Stimulated activated CD8-positive, alpha-beta memory T cell treated with anti-CD3 and anti-CD28 coated beads, Interleukin-7, amount 100 ng/mL, for 48 hours (primary cell): ENCODE measurements at places on chromosomes 4 and X.

DNA sequence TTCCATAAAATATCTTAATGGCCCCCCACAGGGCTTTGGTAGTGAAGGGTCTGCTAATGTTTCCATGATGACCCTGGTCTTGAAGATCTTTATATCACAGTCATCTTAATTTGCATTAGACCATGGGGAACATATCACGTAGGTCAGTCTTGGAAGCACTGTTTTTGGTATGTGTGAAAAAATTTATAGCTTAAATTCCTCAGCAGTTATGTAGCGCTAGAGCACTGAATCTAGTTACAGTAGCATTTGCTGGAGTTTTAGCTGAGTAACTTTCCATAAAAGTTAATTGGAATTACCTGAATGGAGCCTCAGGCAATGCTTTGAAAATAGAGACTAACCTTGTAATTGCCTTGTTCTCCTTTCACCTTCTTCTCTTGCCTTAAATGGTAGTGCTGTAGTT lies 648.8 kb downstream of the IQCM start:
- DNase-seq = no peak

DNA sequence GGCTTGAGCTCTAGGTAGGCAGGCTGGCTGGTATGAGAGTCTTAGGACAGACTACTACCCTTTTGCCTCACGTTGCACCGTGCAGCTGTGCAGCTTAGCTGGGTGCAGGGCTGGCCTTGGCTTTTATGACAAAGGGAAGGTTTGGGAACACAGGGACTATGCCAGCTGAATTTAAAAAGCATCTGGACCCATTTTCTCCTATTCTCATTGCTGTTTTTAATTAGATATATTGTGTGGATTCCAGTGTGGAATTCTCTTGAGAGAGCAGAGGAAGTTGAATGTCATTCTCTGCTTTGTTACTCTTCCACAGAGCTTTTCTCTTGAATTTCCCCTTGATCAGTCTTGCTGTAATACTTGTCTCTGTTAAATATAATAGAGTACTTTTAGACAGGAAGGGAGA lies 192.7 kb downstream of the ZNF330 start:
- DNase-seq = no peak

DNA sequence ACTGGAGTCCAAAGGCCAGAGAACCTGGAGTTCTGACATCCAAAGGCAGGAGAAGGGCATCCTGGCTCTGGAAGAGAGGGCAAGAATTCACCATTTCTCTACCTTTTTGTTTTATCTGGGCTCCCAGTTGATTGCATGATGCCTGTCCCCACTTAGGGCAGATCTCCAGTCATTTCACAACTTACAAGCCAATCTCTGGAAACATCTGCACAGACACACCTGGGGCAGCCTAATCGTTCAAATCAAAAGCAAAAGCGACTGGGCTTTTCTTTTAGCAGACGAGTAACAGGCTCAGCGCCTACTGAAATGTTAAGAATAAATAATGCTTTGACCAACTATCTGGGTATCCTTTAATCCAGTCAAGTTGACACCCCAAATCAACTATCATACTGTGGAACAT lies 136.0 kb upstream of the NPY2R start:
- no peak for DNase-seq

DNA sequence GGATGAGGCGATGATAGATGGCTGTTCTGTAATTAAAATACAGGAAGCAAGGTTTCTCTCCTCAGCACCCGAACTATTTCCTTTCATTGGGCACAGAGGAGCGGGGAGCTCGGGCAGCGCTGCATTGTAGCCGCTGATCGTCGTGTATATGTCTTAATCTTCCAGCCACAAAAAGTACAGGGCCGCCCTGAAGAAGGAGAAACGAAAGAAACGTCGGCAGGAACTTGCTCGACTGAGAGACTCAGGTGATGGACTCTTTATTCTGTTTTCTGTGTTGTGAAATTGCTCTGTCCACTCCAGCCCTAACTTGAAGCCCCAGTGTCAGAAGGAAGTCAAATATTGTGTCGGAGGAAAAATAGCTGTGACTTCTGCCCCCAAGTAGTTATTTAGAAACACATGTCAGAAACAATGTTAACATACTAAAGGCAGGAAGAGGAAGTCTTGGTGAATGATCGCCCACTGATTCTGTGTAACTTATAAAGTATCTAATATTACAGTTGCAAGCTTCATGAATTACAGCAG lies 546 bp downstream of the ZRSR2 start:
- no peak for DNase-seq

DNA sequence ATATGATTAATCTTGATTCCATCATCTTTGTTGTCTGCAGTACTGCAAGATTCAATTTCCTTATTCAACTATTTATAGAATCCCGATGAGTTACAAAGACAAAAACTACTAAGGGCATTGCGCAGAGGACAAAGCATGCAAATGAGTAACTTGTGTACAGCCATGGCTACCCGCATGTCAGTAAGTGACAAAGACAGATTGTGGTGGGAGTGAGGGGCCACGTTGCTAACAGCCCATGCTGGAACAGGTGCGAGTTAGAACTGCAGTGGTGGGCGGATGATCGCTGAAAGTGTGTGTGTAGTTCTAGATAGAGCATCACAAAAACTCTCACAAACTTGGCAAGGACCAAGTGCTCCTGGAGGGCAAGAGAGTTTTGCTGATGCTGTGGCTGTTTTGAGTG lies 49.5 kb downstream of the ACOX3 start:
- no peak for DNase-seq

GRCh38 chr4:132818091-132818490 lies 331.0 kb upstream of the PCDH10 start:
- DNase-seq = no peak

DNA sequence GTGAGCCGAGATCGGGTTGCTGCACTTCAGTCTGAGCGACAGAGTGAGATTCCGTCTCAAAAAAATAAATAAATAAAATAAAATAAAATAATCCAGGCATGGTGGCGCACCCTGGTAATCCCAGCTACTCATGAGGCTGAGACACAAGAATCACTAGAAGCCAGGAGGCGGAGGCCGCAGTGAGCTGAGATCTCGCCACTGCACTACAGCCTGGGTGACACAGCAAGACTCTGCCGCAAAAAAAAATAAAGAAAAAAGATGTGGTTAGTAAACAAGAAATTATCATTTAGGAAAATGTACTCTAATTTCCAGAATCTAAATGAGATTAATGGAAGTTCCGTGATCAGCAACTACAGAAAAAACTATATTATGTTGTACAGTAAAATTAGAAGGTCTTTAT lies 14.5 kb upstream of the LRBA start:
- no peak for DNase-seq

GRCh38 chr4:185554365-185555126 lies 19.2 kb upstream of the PDLIM3 start:
- DNase-seq = no peak

DNA sequence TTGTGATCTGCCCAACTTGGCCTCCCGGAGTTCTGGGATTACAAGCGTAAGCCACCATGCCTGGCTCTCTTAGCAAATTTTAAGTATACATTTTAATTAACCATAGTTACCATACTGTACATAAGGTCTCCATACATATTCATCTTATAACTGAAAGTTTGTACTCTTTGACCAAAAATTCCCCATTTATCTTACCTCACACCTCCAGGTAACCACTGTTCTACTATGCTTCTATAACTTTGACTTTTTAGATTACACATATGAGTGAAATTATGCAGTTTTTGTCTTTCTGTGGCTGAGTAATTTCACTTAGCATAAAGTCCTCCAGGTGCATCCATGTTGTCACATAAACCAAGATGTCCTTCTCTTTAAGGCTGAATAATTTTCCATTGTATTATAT lies 17.4 kb downstream of the C4orf51 start:
- DNase-seq = no peak

- no peak for DNase-seq
Observed at GRCh38 chr4:72974694-72975487, 94.6 kb downstream of the COX18 start.

DNA sequence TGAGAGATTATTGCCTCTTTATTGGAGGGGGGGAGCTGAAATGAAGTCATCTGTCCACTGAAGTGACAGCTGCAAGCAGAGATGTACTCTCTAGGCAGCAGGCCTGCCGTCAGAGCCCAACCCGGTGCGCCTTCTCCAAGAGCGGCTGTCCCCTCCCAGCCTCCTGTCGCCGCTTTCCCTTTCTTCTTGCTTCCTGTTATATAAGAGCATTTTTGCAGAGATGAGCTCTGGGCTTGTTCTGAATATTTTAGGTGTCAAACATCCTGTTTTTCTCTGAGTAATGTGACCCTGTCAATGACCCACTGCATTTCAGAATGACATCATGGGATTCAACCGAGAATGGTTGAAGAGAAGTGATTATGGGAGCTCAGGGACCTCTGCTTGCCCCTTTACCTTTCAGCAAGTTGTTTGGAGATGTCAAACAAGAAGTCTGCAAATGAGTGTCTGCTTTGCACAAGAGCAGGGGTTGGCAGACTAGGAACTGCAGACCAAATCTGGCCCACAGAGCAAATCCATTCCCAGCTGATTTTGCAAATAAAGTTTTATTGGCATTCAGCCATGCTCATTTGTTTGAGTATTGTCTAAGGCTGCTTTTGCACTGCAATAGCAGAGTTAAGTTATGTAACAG lies 79.9 kb downstream of the SLC9A6 start:
- DNase-seq = no peak

DNA sequence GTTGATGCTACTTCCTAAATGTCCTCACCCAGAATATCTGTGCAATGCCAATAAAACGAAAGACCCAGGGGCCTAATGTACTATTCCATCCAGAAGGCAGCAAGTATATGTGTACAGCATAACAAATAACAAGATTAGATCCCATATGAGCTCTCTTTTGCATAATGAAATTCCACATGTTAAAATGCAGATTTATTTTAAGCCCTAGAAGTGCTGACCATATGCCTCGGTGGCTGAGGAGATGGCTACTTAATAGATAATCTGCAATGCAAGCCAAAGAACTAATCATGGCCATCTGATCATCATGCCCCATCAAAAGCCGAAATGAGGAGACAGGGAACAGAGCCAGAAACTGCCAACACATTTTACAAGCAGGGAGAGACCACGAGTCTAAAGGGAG lies 293.5 kb downstream of the KCNIP4 start:
- no peak for DNase-seq

DNA sequence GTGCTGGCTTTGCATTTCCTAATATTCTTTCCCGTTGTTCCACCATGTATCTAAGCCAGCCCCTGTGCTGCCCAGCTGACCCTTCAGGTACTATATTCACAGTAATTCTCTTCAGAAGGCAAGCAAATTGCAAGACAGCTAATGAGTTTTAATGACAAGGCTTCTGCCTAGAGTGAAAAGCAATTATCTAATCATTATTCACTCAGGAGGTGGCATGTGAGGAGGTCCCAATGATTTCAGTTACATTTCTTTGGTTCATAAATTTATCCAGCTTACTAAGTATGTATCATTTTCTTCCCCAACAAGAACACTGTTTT lies 123.0 kb downstream of the RASGEF1B start:
- no peak for DNase-seq

GRCh38 chr4:183889190-183889589 lies 15.9 kb upstream of the STOX2 start:
- no peak for DNase-seq

GRCh38 chr4:98203332-98204235 lies 57.6 kb upstream of the RAP1GDS1 start:
- DNase-seq = no peak

DNA sequence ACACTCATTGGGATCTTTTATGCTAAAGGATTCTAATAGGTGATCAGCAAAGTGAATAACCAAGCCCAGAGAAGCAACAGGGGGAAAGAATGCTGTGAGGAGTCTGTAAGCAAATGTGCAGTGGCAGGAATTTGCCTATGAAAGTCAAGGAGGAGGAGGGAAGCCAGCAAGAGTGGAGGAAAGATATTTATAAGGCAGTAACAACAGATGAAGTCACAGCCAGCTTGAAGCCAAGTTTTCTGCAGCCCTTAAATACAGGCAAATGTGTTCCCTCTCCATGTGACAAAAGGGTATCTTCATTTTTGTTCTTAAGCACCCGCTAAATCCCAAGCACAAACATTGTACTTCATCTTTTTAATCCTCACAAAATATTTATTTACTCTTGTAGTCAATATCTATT lies 275.0 kb upstream of the CLNK start:
- DNase-seq = no peak
